Anterior cingulate cortex (tissue), 58 donors: ENCODE measurements at places on chromosomes 6 and 20.

DNA sequence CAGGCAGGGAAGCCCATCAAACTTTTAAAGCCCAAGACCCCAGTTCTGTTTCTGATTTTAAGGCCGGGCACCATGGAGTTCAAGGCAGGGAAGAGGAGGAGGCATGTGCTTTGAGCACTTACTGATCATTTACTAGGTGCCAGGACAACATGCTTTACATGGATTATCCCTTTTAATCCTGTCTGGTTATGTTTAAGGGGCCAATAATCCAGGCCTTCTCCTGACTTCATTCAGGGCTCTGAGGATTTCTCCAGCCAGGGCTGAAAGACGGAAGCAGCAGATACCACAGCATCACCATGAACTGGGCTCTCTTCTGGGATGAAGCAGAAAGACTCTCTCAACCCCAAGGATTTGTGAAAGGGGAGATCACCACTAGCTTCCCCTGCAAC lies 4.1 kb downstream of the CCND3 start:
- no peak for DNase-seq

DNA sequence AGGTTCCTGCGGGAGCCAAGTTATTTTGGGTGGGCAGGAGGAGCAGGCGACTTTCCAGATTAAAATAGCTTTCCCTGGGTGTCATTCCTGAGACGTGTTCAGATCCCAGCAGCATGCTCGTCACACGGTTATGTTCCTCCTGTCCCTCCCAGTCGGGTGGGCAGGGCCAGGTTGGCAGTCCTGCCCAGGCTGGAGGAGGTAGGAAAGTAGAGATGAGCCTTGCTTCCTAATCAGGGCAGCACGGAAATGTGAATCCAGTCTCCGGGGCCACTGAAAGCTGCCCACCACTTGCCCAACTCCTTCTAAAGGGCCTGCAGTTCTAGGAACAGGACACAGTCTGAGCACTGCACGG lies 137.0 kb downstream of the MRPL14 start:
- no peak for DNase-seq

- peak; percentile 61 for DNase-seq
Measured at GRCh38 chr6:27374824-27375612, 13.5 kb upstream of the ZNF391 start.

DNA sequence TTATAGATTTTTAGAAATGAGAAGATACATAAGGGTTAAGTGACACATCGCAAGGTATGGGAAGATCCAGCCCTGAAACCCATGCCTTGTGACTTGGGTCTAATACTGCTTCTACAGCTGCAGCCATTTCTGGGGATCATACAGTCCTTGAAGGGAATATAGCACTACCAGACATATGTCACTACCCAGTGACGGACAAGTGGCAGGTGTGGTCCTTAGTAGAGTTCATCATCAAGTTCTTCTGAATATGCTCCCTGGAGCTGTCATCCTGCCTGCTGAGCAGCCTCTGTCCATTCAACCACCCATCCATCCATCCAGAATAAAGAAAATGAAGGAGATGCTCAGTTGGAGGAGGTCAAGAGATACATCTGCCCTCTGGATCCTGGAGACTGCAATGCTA lies 118.6 kb upstream of the ASF1A start:
- DNase-seq = no peak

DNA sequence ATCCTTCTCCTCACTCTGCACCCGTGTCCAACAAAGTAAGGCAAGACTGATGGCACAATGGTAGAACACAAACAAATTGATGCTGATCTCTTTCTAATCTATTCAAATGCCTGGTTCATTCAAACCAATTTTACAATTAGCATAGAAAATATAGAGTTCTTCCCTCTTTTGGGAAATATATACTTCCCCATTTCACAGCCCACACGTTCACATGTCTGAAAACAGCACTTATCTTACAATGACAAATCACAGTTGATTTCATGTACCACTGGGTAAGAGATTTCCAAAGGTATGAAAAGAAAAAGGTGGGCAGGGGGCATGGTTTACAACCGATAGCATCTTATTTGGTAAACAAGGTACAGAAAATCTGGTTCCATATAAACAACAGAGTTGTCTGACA lies 137.6 kb downstream of the RNGTT start:
- no peak for DNase-seq

- DNase-seq = no peak
Measured at GRCh38 chr6:56724455-56724854, 81.8 kb upstream of the DST start.

- no peak for DNase-seq
Measured at GRCh38 chr20:19427480-19427879, 215.0 kb downstream of the SLC24A3 start.

- no peak for DNase-seq
Measured at GRCh38 chr6:109420751-109421150, 19.7 kb downstream of the PPIL6 start.

GRCh38 chr6:168179133-168179532 lies 100.1 kb upstream of the FRMD1 start:
- no peak for DNase-seq

DNA sequence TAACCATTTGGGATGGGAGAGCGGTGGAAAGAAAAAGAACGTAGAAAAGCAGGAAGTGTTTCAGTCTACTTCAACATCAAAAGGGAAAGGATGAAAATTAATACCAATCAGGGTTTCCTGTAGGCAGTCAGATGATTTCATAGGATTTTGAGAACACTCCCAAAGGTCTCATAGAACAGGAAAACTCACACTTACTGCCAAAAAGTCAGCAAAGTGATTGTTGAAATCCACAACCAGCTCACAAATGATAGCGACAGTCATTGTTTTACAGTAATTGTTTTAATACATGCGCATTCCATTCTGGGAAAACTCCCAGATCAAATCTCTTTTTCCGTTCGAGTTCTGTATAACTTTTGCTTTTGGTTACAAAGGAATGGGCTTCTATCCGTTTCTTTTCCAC lies 5.3 kb upstream of the CNKSR3 start:
- DNase-seq = no peak

GRCh38 chr6:134634966-134635365 lies 314.9 kb downstream of the ALDH8A1 start:
- no peak for DNase-seq

DNA sequence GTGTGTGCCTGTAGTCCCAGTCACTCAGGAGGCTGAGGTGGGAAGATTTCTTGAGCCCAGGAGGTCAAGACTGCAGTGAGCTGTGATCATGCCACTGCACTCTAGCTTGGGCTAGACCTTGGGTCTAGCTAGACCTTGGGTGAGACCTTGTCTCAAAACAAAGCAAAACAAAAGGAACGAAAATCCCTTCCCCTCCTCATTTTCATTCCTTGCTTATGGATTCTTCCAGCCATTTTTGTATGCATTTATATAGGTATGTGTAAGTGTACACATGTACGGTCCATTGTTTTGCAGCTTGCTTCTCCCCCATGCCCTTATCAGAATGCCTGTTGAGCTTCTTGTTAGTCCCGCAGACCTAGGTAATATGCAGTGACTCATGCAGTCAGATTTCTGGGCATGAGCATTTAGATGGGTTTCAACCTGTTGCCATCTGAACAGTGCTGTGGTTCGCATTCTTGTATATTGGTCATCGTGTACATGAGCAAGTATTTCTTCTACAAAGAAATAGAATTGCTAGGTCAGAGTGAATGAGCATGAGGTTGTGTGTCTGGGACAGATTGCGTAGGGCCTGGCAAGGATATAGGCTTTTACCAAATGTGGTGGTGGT lies 73.2 kb downstream of the ATRN start:
- DNase-seq = no peak

- no peak for DNase-seq
Measured at GRCh38 chr6:125432963-125433362, 131.2 kb upstream of the HDDC2 start.

- DNase-seq = no peak
Measured at GRCh38 chr6:144304223-144304848, 19.2 kb downstream of the UTRN start.

DNA sequence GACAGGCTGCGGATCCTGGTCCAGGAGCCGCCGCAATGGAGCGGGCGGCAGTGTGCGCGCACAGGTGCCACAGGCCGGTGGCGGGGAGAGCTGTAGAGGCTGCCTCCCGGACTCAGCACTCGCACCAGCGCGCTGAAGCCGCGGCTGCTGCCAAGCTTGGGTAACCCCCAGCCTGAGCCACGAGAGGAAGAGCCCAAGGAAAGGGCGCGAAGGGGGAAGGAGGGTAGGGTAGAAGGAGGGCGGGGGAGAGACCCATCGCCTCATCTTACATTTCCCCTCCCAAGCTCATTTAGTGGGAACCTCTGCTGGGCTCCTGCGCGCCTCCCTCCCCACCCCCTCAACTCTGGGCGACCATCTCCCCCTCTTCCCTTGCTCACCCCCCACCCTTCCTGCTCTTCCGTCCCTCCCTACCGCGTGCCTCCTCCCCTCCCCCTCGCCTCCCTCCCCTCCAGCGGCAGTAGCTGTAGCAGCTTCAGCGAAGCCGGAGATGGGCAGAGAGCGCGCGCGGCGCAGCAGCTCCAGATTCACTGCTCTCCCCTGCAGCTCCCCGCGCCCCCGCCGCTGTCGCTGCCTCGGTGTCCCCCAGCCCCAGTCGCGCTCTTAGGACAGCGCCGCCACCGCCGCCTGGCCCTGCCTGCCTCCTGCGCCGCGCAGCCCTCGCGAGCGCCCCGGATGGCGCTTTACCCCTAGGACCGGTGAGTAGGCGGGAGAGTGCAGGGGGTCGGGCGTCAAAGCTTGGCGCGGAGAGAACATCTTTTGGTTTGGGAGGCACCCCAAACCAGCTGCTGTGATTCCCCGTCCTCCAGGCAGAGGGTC lies at the start of gene FUT9:
Gene FUT9 (plus strand): TSS at position 457 of the 816 bp plus-strand sequence. CDS start 187,182 bp downstream, outside the sequence.
- DNase-seq = peak; percentile 92

GRCh38 chr6:165811512-165811911 lies 148.5 kb upstream of the PDE10A start:
- no peak for DNase-seq

DNA sequence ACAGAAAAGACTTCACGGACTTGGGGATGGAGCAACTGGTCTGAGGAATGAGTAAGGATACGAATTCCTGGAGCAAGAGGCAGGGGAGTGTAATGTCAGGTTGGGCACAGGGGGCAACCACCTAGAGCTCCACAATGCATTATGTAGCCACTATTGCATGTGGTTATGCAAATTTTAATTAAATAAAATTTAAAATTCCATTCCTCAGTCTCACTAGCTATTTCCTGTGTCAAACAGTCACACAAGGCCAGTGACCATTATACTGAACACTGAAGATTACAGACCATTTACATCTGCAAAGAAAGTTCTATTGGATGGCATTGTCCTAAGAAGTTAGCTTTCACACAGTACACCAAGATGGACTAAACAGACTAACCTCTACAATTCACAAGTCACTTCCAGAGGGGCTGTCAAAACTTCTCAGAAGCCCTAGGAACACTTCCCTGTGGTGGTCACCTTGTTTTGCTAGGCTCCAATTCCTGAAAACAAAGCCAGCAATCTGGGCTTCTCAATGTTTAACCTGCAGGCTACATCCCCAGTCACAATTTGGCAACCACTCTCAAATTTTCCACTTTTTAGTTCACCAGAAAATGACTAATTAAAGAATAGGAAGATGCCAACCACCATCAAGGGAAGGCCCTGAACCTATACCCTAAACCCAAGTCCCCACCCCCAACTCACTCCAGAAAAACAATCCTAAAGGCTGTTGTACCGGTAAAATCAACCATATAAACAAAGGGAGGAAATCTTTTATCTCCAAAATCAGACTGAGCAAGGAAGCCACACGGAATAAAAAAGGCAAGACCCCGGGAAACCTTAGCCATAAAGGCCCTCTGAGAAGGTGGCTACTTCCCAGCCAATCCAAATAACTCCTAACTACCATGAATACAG lies 34.2 kb upstream of the C20orf203 start:
- DNase-seq = no peak

GRCh38 chr20:10282979-10283456 lies 64.4 kb downstream of the SNAP25 start:
- DNase-seq = no peak

- DNase-seq = no peak
Measured at GRCh38 chr6:107064579-107065065, 36.6 kb downstream of the MTRES1 start.

DNA sequence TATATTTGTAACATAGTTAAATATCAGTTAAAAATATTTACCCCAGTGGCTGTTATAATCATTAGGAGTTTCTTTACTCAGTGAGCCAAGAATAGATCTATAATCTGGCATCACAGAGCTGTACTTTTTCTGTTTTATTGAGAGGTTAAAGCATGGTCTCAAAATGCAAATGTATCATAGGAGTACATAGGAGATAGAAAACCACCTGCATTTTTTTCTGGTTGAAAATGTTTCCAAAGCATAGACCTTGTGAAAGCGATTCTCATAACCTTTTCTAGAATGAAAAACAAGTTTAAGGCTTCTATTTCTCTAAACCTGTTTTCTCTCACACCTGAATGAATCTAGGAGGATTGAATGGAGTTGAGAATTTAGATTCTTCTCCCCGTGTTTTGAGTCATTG lies 14.4 kb downstream of the KCNQ5 start:
- no peak for DNase-seq

- no peak for DNase-seq
Measured at GRCh38 chr6:142844065-142844755, 100.8 kb downstream of the HIVEP2 start.

DNA sequence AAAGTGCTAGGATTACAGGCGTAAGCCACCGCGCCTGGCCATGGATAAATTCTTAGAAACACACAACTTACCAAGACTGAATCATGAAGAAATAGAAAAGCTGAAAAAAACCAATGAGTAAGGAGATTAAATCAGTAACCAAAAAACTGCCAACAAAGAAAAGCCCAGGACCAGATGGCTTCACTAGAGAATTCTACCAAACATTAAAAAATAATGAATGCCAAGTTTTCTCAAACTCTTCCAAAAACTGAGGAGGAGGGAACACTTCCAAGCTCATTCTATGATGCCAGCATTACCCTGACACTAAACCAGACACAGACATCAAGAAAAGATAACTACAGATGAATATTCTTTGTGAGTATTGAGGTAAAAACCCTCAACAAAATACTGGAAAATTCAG lies 44.3 kb downstream of the USP49 start:
- DNase-seq = no peak

DNA sequence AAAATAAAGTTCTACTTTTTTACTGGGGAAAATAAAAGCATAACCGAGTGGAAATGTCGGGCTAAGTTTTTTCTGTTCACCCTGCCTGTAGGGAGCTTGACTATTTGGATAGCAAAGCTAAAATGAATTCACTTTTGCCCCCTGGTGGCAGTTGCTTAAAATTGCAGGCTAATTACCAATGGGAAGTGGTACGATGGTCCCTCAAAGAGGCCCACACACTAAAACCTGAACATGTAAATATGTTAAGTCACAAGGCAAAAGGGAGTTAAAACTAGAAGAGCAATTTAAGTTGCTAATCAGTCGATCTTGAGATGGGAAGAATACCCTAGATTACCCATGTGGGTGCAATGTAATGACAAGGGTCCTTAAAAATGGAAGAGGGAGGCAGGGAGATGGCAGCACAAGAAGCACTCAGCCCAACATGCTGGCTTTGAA lies 916 bp upstream of the SUN5 start:
- no peak for DNase-seq

GRCh38 chr6:14472255-14472985 lies 354.8 kb downstream of the CD83 start:
- DNase-seq = no peak

DNA sequence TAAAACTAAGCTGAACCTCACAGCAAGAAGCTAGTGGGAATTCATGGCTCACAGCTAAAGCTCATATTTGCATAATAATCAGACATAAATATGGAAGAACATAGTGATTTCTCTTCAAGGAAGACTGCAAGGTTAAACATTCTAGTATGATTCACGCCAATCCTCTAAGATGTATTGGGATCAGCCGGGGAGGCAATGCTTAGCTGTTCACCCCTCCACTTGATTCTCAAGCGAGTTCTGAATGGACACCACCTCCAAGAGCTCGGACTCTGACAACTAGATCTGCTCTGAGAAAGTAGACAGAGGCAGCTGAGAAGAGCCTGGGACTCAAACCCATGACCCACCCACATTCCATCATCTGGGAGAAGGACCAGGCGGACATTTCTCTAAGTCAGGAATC lies 118.4 kb upstream of the EDN1 start:
- DNase-seq = no peak
